ENCODE measurements at places on chromosomes 6 and 20.

GRCh38 chr6:105608711-105609374, 206.0 kb upstream of the PREP start:
- DNase-seq: no peak

GRCh38 chr20:19677336-19677735, 80.7 kb upstream of the RIN2 start:
- DNase-seq: no peak

DNA sequence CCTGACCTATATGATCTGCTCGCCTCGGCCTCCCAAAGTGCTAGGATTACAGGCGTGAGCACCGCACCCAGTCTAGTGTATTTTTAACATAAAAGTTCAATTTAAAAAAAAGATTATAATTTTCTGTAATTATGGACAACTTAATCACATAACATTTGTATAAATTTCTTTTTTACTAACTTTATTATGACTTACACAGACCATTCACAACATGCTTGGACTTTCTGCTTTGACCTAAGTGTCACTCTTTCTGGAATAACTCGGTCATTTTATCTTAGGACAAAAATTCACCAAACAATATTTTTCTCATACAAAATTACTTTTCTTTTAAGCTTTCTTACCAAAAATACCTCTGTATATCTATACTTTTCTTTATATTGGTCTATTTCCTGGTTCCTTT, 15.4 kb upstream of the IL22RA2 start:
- no peak for DNase-seq

- no peak for DNase-seq
These were observed 97.5 kb upstream of the TMEM30A start for GRCh38 chr6:75381877-75382633.

GRCh38 chr20:45946149-45946970, 11.9 kb downstream of the PCIF1 start:
- DNase-seq: peak; percentile 91

DNA sequence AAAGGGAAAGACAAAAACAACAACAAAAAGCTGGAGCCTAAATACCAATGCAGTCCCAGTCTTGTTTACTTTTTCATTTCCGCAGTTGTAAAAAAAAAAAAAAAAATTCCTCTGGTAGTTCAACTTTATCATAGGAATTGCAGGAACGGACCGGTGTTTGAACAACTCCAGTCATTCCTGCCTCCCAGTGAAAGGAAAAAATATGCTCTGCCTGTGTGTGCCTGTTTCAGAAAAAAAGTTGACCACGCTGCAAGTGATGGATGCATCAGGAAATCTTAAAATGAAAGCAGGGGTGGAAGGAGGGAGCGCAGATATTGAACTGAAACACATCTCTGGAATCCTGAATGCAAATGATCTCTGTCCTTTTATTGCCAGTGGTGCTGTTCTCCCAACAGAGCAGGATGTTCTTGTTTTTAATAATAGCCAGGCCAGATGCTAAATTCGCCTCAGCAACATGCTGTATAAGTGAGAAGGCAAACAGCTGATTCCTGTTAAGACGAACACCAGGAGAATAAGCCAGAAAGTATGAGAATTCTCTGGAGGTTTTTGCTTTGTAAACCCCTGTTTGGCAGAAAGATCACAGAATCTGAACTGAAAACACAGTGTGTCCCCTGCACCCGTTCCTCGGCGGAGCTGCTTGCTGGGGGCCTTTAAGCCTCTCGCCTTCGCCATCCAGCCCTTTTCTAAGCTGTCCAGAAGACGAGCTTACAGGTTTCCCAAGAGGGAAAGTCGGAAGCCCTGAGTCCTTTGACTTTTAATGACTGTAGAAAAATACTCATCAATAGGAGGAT, 178.4 kb upstream of the SUPT3H start:
- DNase-seq: no peak

GRCh38 chr20:62642666-62643520, 590 bp downstream of the SLCO4A1 start:
- DNase-seq: no peak

DNA sequence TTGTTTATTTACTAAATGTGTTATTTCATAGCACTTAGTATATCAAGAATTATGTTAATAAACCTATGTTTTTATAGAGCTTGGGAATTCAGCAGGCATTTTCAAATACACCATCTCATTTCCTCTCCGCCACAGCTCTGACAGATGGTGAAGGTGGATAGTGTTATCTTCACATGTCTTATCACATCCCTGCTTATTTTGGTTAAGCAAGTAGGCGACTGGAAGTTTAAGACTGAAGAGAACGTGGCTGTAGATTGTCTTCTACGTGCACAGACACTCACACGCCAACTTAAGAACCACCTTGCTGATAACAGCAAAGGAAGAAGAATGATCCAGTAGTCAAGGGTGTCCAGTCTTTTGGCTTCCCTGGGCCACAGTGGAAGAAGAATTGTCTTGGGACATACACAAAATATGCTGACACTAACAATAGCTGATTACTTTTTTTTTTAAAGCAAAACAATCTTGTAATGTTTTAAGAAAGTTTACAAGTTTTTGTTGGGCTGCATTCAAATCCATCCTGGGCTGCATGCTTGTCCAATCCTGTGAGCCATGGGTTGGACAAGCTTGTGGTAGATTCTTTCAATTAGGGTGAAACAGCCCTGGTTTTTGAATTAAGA, 43.3 kb upstream of the SCGN start:
- no peak for DNase-seq

GRCh38 chr6:139149383-139149782, 14.5 kb downstream of the HECA start:
- DNase-seq: no peak
